ENCODE measurements at places on chromosomes 6 and 20. TPM values are rescaled to one million over a fixed set of nuclear protein-coding genes. Genes with fewer than 3 reads are reported as not detected.
A peak's percentile ranks its signal among the peaks of the same experiment; 100 is the strongest.

Gene TGM3
- total RNA-seq = 0.40 TPM

Gene SIRPB1
- 0.69 TPM for total RNA-seq

Gene OPRM1
- total RNA-seq = 2.8 TPM

- DNase-seq = no peak
Observed at GRCh38 chr6:166029506-166029905, 138.1 kb downstream of the TBXT start.

DNA sequence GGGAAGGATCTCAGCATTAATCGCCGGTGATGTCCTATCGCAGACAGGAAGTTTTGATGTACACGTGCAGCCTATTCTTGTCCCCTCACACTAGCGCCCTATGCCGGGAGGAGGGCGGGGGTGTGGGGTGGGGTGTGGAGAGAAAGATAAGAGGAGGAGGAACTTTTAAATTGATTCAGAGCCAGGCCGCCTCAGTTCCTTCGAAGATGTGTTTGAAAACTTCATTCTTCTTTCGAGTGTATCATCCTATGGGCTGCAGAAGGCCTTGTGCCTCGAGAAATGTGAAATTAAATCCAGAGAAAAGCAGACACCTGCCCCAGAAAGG is 2.5 kb upstream of the POU3F2 start:
- no peak for DNase-seq

- peak; percentile 79 for DNase-seq
Observed at GRCh38 chr6:16717275-16717942, 43.9 kb downstream of the ATXN1 start.

DNA sequence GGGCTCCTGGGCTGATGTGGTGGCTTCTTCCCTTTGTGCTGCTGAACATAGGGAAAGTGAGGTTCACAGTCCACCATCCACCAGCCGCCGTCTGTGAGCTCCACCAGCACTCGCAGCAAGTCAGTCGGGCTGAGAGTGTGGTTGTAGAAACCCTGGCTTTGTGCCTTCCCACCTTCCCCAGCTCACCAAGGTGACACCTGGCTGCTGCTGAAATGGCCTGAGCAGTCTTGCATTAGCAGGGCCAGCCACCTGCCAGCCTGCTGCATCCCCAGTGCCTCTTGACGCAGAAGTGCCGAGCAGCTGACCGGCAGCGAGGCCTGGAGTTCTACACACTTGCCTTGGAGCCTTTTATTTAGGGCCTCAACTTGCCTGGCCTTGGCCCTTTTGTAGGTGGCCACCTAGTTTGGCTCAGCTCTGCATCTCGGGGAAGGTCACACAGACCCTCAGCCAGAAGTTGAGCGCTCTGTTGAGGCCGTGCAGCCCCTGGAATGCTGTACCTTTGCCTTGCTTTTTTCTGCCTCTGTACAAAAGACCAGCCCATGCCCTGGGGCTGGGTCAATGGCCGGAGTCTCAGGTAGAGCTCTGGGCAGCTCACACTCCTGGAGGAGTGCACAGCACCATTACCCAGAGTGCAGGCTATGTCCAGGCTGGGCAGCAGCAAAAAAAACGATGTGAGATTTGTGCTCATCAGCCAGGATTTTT is 76.5 kb downstream of the PTPN1 start:
- no peak for DNase-seq

DNA sequence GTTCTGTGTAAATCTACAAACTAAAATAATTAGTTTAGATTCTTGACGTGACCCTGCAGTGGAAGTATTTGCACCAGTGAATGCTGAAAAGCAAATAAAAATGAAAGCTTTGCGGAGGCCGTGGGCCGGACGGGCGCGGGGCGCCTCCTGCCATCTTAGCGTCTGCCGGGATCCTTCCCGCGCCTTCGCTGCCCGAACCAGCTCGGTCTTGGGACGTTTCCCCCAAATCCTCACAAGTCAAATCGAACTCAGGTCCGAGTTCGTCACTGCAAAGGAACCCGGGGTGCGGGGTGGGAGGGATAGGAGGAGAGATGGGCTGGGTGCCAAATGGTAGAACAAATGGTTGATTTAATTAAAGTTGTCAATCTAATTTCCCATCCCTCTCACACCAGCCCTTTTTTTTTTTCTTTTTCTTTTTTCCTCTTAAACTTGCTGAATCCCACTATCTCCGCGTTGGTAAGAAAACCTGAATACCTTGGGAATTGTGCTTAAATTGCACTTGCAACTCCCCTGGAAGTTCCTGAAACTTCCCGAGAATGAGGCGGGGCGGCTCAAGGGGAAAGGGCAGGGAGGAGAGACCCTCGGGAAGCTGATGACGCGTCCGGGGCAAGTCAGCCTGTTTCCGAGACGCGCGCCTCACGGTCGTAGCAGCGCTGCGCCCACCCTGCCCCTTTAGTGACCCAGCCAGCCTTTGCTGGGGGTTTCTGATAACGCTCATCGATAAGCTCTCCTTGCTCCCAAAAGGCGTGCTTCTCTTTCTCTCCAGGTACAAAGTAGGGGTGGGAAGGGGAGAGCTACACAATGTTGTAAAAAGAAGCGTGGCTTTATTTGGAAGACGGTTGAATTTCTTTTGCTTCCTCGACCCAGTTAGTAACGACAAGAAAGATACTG is 1.8 kb downstream of the GJA1 start:
- peak; percentile 79 for DNase-seq

Gene OR2B6
- total RNA-seq = not detected

Gene DCDC2
- total RNA-seq = 7.9 TPM

DNA sequence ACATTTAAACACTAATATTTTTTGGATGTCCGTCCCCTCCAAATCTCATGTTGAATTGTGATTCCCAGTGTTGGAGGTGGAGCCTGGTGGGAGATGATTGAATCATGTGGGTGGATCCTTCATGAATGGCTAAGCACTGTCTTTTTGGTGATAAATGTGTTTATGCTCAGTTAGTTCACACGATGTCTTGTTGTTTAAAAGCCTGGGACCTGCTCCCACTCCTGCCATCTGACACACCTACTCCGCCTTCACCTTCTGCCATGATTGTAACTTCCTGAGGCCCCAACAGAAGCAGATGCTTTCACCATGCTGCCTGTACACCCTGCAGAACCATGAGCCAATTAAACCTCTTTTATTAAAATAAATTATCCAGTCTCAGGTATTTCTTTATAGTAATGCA is 114.7 kb downstream of the TNFAIP3 start:
- DNase-seq = no peak

DNA sequence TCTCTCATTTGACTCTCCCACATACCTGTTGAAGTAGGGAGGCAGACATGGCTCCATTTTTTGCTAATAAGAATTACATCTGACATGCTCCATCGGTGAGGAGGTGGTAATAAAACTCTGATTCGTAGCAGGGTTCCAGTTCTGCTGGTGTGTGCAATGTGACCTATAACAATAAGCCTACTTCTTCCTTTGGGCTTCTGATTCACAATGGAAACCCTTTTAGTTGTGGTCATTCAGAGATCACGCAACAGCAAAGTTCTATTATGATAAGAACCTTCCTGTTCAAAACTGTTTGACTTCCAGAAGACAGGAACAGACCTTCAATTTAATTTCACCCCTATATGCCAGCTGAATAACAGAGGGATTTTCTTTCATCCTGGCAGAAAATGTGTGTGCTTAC is 31.4 kb upstream of the GSTA4 start:
- DNase-seq = no peak

DNA sequence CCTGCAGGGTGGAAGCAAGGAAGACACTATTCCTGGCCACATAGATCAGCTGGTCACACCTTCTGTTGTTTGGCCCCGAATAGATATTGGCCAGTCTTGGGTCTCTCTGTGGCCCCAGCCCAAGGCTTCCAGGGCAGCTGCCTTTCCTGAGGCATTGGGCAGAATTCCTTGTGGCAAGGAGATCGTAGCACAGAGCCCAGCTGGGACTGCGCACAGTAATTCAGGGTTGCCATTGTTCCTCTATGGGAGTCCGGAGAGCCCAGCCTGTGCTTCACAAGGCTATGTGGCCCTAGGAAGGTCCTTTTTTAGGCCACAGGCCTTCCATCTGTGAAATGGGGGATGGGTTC is 6.9 kb downstream of the SGK2 start:
- DNase-seq = no peak

Gene RSPH9
- total RNA-seq = 1.6 TPM

- no peak for DNase-seq
Observed at GRCh38 chr6:63789699-63790098, 154.1 kb downstream of the PHF3 start.

DNA sequence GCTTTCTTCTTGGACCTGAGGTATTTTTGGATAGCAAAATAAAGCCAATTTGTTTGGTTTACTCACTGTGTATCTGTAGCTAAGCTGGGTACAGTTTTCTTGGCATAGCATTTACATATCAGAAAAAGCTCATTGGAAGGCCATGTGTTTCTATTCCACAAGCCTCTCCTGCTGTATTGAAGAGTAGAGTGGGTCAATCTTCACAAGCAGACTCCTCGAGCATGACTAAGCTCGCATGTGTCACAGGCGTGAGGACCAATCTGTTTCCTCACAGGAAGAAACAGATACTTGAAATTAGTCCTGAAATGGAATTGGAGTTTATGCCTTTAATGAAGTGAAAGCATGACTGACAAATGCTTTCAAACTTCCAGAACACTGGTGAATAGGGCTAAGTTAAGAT is 1279.0 kb upstream of the MAP3K7 start:
- no peak for DNase-seq

DNA sequence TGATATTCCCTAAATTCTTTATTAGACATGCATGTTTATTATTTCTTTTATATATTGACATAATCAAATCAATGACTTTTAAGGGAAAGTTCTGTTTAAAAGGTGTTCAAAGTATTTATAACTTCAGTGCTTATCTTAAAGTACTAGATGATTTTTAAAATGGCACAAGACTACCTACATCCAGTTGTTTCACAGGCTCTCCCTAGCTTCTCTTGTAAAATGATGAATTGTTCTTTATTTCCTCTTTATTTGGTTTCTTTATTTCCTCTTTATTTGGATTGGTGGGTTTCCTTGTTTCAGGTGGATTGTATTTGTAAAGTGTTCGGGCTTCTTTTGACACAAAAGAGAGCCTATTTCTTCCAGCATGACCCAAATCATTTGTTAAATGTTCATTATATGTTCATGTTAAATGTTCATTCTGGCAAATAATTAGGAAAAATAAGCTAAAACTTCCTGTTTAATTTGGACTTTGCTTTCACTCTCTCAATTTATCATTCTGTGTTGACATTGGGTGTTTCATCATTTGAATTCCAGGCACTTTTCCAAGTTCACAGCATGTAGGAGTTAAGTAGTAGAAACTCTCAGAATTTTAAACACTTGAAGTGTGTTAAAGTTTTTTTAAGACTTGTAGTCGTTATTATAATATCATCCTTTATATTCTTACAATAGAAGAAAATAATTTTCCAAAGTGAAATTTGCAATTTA is 24.6 kb downstream of the MLIP start:
- DNase-seq = peak; percentile 37

Gene RNF39
- not detected for total RNA-seq

GRCh38 chr6:131789219-131789618 is 18.6 kb upstream of the ENPP1 start:
- DNase-seq = no peak

Gene OVOL2
- total RNA-seq = 0.40 TPM

- no peak for DNase-seq
Observed at GRCh38 chr6:143135797-143136561, 75.3 kb downstream of the AIG1 start.

- DNase-seq = no peak
Observed at GRCh38 chr6:79117752-79118151, 39.7 kb upstream of the PHIP start.

DNA sequence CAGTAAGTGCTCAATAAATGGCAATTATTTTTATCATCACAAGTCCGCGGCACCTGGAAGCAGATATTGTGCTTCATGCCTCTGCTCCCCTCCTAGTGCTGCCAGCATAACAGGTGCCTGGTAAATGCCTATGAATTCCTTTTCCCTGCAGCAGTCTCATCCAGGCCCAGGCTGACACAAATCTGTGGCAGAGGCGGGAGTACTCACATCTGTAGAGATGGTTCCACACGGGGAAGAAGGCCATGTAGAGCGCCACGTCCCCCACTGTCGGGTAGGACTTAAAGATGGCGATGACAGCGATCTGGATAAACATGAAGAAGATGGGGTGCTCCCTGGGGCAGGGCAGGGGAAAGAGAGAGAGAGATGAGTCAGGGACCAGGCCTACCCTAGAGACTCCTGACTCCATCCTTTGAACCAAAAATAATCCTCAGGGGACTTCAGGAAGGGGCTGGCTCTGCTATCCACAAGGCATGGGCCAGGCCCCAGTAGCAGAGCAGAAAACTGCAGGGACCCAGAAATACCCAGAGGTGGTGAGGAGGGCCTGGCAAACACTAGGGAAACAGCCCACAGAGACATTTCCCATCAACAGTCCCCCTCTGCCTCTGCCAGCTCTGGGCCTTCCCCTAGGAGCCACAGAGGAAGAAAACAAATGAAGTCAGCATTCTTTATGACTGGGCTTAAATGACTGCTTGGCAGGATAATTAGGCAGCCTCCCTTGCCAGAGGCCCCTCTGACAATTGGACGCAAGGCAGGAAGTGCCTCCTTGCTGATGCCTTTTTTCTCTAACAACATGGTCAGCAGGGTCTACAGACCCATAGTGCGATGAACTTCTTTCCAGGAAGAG is 23.0 kb downstream of the MAP1LC3A start:
- peak; percentile 21 for DNase-seq

- DNase-seq = no peak
Observed at GRCh38 chr20:62357187-62357667, 9.9 kb downstream of the LAMA5 start.

DNA sequence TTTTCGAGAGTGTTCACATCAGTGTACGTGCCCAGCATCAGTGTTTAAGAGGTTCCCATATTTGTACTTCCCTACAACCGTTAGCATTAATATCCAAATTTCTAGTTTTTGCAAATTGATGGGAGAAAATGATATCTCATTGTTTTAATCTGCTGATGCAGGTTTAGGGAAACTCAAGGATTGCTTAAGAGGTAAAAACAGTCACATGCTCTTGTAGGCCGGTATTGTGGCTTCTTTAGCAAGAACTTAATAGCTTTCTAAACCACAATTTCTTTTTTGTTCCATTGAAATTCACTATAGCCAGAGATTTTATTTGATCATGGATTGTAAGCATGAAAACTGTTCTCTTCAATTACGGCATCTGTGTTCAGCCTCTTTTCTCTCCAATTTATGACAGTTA is 29.5 kb downstream of the BEND6 start:
- DNase-seq = no peak

DNA sequence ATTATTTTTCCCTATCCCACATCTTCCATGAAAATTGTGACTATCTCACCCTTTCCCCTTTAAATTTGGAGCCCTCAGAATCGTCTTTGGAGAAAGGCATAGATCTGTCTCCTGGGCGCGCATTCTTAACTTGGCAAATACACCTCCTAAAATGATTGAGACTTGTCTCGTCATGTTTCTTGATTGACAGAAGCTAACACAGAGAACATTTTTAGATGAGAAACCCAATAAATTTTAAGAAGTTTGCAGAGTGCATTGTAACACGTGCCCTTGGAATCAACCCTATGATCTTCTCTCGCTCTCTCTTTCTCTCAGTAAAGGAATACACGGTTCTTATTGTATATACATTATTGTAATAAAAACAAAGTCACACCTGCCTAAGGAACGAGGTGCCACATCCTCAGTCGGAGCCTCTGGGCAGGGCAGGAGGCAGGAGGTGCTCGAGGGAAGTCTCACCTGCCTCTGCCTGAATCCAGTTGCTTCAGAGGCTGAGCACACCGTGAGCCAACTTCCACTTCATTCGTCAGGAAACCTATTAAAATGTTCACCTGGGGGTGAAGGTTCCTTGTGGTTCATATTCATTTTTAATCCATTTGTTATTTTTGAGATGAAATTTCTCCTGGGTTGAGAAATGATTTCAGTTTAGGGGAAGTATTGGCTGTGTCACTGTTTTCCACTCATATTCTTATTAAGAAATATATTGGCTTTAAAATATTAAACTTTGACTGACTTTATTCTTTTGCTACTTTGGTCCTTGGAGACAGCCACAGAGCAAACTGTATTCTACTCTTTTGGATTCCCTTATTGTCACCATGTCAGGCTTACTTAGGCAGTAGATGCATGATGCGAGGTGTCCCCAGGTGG is 90.5 kb upstream of the THBS2 start:
- DNase-seq = no peak

Measured in spinal cord (tissue), 10 donors.